ENCODE measurements at places on chromosomes 2 and 18.

- peak; percentile 65 for DNase-seq
These were observed 62.2 kb downstream of the ADNP2 start for GRCh38 chr18:80171054-80171872.

GRCh38 chr18:38174594-38174993 lies 609.0 kb upstream of the CELF4 start:
- DNase-seq, result no peak

GRCh38 chr18:34648269-34648985 lies 61.7 kb upstream of the DTNA start:
- DNase-seq, result no peak

DNA sequence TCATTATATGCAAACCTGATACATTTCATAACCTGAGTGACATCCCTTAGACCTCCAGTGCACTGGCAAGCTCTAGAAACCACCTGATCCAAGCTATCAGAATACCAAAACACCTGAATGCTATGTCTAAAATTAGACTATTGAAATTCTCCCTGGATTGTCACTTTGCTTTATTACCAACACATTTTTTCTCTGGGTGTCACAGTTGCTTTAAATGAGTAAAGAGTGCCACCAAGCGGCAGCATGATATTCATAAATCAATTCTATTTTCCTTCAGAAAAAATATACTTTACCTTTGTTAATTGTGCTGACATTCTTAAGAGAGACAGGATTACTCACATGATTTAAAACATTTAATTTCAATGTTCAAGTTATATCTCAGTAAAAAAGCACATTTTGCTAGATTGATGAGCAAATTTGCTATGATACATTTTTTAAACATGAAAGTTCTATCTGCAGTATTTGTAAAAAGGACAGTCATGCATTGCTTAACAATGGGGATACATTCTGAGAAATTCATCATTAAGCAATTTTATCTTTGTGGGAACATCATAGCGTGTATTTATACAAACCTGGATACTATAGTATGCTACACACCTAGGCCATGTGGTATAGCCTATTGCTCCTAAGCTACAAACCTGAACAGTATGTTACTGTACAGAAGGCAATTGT lies 338.4 kb upstream of the SLC39A10 start:
- DNase-seq, result peak; percentile 49

DNA sequence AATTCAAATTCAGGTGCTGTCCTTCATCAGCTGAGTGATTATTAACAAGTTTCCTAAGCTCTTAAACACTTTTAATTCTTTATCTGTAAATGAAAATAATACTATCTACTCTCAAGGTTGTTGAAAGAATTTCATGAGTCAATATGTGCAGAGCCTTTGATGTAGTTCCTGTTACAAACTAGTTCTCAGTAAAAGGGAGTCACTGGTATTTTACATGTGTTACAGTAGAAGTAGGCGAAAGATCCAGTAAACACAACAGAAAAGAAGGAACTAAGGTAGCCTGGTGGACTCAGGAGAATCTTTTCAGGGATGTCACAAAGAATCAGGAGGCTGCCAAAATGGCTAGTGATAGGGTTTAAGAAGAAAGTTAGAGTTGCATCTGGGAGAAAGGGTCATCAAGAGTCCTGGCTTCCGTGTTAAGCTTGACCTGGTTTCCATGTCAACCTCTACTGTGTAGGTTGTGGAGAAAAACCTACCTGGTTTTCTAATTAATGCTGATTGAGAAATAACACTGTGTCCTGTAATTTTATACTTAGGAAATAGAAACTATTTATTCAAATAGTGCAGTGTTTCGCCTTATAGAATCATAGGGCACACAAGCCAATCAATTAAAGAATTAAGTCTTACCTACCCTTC lies 58.3 kb upstream of the TRIB2 start:
- no peak for DNase-seq

DNA sequence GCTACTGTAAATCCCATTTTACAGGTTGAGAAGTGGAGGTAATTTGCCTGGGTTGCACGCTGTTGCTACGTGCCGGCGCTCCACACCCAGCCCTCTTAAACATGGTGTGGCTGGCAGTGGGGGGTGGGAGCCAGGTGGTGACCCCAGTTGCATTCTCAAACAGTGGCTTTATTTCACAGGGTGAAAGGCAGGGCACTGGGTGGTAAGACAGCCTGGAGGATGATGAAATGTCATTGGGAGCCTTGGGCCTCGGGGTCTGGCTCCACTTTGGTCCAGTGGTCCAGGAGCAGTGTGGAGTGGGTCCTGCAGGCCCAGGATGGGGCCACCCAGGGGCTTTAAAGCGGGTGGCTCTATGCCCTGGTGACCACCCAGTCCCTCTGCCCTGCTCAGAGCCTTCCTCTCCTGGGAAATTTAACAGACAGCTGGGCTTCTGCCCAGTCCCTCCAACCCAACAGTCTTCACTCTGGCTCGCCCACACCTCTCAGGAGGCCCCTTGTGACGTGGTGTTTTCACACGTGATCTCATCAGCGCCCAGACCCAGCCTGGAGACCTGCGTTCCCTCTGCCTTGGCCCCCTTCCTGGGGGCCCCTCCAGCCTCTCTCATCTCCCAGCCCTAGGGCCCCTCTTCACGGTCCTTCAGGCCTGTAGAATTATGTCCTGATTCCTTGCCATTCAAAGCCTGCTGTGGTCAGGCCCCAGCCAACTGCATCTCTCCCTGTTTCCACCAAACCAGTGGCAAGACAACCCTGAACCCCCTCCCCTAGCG lies 92.5 kb downstream of the INHBB start:
- no peak for DNase-seq

GRCh38 chr2:45497355-45497754 lies 113.7 kb downstream of the SRBD1 start:
- DNase-seq, result peak; percentile 10

GRCh38 chr2:50535971-50536759 lies 495.8 kb downstream of the NRXN1 start:
- peak; percentile 22 for DNase-seq

- peak; percentile 64 for DNase-seq
These were observed 35.5 kb upstream of the KIDINS220 start for GRCh38 chr2:8872821-8873432.

DNA sequence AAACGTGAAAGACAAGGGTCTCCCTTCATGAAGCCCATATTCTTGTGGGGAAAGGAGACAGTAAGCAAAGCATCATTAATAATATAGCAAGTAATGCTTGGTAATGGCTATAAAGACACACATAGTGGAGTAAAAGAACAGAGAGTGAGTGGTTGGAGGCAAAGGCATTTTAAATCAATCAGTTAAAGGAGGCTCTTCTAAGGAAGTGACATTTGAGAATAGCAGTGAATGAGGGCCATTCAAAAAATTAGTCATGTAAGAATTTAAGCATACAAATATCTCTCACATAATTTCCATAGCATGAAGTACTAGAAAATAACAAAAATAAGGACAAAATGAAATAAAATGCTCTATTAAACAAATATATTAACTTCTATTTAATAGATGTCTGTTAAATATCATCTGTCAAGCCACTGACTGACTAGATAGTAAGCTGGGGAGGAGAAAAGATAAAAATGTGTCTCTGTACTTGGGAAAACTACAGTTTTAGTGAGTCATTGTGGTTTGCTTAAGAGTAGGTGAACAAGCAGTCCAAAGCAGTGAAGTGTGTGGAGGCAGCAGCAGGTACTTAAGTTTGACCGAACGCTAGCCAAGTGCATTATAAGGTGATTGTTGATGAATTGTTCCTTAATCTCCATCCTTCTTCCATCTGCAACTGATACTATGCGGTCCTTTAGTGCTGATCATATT lies 160.1 kb downstream of the PARD3B start:
- DNase-seq, result peak; percentile 16

DNA sequence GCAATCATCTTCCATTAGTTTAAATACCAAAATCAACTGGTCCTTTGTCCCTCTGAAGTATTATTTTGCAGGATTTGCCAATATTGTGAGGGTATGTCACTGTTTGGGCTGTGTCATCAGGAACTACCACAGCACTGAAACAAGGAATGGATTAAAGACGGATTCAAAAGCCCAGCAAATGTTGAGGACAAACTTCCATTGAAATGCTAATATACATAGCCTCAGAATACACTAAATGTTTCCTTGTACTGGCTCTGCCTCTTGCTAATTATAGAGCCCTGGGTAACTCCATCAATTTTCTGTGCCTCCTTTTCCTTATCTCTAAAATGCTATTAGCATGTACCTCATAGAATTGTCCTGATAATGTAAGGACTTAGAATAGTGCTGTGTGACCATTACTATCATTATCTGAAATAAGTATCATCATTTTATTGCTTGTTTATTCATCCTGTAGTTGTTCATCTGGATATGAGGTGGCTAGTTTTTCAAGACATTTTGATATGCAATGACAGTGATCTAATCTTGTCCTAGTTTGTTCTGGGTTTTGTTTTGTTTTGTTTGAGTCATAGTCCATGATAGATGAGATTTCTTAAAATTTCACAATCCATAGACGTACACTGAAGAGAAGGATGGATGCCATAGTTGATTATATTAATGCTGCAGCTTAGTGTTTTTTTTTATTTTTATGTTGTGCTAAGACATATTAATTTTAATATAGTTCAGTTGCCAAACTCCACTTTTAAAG lies 333.4 kb upstream of the KCNH7 start:
- DNase-seq, result no peak

DNA sequence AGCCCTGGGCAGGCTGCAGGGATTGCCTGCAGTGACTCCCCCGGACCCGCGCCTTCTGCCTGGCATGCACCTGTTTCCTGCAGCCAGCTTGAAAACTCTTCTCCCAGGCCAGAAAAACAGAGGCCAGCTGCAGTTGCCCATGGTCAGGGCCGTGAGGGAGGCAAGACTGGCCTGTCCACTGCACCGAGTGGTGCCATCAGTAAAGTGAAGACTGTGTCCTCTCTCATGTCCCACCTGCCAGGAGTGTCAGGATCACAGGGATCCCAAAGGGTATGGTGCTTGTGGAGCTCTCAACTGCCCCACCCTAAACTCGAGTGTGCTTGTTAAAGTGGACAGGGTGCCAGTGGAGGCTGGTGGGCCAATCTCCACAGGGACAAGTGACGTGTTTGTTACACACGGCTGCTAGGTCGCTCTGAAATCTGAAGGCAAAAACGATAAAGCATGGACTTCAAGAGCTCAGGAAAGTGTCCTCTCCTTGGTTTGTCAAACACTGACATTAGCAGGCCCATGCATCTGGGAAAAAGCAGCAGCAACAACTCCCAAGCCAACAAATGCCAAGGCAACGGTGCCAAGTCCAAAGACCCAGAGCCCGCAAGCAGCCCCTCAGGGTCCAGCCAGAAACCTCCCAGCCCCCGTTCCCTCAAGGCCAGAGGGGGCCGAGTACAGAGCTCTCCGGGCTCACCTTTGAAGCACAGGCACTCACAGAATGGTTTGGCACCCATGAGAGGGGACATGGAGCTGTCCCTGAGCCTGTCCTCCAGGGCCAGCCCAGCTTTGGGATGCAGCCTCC lies 213.2 kb downstream of the HDAC4 start:
- no peak for DNase-seq

- DNase-seq, result peak; percentile 91
These were observed 2.5 kb upstream of the FAP start for GRCh38 chr2:162245781-162246180.

DNA sequence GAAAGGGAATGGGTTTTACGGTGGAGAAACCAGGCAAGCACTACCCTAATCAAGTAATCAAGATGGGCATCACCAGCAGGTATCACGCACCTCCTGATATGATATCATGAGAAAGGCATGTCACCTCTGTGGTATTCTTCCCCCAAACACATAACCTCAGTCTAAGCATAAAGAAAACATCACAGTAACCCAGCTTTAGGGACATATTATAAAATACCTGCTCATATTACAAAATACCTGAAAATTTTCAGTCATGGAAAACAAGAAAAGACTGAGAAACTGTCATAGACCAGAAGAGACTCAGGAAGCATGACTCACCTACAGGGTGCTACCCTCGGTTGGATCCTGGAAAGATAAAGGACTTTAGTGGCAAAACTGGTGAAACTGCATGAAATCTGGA lies 30.5 kb downstream of the GCKR start:
- DNase-seq, result no peak

- DNase-seq, result no peak
These were observed 30.2 kb upstream of the MTX2 start for GRCh38 chr2:176239031-176239430.

- no peak for DNase-seq
These were observed 240.5 kb downstream of the BCL2 start for GRCh38 chr18:63079114-63079513.

DNA sequence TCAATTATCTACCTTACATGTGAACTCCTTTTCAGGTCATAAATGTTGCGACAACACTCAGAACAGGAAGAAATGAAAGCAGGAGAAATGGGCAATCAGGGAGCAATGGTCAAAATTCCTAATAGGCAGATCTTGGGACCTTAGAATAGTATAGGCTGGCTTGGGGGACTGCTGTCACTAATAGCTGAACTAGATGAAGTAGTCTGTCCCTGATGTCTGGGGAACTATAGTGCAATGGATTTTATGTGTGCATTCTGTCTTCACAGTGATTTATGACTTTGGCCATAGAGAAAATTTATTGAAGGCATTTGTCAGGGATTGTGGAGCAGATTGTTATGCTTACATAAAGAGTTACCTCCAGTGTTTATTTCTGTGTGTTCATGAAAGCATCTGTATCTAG lies 6.1 kb upstream of the DPP10 start:
- DNase-seq, result no peak

GRCh38 chr2:86433137-86433536 lies 8.0 kb upstream of the KDM3A start:
- no peak for DNase-seq

GRCh38 chr2:2331881-2332280 lies 806 bp upstream of the MYT1L start:
- DNase-seq, result no peak

DNA sequence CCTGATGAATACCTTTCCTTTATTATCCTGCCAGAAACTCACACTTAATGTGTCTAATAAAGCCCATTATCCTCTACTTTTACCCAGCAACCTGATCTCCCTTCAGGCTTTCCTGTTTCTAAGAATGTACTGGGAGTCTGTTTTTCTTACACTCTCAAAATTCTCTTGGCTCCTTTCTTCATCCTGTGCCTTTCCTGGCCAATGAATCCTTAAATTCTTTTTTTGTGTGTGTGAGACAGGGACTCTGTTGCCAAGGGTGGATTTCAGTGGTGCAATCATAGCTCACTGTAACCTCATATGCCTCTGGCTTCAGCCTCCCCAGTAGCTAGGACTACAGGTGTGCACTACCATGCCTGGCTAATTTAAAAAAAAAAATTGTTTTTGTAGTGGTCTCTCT lies 72.7 kb downstream of the MAP2 start:
- DNase-seq, result peak; percentile 56

DNA sequence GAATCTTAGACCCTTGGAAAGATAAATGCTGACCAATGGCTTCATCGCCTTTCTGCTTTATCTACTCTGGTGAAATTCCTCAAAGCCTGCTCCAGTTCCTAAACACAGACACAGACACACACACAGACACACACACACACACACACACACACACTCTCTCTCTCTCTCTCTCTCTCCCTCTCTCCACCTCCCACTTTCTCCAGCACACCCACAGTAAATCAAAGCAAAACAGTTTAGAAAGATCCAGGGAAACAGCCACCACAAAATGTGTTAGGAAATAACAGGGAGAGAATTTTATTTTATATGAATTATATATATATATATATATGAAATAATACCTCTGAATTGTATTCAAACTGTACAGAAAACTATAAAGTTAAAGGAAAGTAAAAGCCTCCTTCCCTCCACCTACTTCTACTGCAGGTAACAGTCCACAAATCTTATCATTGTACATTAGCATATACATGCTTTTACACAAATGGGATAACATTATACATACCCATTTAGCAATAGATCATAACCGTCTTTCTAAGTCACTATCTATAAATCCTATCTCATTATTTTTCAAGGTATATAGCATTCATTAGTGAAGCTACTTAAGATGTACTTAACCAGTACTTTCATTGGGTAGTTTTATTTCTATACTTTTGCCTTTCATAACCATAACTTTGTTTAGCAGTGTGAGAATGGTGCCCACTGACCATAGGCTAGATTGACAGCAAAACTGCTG lies 38.5 kb downstream of the MREG start:
- DNase-seq, result no peak

Data from fibroblast of skin of right biceps (primary cell).